ENCODE measurements at places on chromosomes 6 and 20.

- DNase-seq = no peak
Observed at GRCh38 chr6:68732423-68732822, 97.3 kb downstream of the ADGRB3 start.

DNA sequence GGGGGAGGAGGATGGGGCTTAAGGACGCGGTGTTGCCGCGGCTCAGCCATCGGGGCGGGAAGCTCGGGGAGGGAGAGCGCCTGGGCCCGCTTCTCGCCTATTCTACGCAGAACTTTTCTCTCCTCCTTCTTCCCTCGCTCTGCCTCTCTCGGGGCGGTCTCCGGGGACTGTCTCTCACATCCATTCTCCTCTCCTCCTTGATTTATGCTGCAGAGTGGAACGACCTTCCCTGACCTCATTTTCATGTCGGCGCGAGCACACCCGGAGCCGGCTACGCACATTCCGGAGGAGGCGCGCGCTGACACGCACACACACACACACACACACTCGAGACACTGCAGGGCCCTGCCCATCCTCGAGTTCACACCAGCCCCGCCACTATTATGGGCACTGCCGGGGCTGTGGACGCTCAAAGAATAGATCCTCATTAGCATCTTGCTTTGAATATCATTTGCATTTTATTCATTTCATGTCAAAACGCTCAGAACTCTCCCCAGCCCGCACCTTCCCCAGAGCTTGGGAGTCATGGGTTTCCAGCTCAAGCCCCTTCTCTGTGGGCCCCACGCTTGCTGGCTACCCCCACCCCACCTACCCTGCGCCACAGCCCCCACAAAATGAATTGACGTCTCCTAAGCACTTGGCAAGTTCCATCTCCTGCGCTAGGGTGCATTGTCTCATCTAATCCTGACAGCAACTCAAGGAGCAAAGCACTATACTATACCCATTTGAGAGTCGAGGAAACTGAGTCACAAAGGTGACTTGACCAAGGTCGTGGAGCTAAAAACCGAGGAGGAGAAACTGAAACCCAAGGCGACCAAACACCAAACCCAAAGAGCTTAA is 36.8 kb downstream of the NCR2 start:
- no peak for DNase-seq

- no peak for DNase-seq
Observed at GRCh38 chr6:158441716-158442215, 118.1 kb upstream of the TMEM181 start.

DNA sequence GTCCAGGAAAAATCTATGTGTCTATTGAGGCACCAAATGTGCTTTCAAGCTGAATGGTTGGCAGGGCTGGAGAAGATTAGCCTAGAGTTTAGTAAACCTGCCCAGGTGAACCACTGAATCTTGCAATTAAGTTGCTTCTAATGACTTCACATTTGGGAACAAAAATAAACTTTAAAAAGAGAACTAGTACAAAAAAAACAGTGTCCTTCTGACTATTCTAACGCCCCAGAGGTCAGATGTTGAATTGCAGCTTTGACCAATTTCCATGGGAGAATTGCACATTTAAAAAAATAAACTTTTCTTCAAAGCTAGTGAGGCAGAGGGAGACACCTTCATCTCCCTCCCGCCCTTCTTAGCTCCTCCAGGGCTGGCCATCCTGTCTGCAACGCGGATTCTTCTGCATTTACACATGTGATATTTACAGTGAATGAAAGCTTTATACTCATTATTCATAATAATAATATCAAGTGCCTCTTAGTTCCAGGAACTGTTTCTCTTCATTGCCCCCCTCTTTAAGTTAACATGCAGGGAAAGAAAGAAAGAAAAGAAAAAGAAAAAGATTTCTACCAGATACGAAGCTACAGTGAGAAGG is 270.2 kb downstream of the SMOC2 start:
- DNase-seq = peak; percentile 5

DNA sequence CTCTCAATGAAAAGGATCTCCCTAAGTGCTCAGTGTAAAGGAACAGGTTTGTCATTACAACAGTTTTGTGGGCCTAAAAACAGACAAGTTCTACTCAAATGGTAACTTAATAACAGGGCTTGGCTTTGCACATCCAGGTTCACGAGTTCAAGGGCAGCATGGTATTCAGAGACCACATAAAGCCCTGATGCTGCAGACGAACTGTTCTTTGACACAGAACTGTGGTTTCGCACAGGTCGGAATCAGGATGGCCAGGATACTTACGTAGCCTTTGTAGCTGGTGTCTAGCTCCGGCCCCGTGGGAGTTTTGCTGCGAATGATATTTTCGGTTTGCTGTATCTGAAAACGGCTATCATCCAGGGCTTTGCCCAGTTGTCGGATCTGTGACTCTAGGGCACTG is 335.9 kb downstream of the ESR1 start:
- no peak for DNase-seq

DNA sequence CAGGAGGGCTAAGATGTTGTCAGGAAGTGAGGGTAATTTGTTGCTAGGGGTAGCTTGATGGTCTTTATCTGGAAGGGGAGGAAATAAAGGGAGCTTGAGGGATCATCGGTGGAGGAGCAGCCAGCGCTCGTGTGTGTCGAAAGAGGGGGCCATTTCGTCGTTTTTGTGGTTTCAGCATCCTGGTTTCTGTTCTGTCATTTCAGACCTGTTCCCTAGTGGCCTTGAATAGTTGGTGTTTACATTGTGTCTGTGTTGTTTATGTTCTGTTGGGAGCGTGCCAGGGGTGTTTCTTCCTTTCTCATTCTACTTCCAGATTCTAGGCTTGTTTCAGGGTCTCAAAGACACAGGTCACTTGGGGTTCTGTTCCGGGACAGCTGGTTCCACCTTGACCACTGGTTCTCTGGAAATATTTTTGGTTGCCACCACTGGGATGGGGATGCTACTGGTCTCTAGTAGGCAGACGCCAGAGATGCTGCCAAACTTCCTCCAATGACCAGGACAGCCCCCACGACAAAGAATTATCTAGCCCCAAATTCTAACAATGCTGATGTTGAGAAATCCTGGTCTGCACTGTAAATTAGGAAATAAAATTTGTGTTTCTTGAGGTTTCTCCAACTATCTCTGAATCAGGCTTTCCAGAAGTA is 113.9 kb upstream of the NAA20 start:
- peak; percentile 32 for DNase-seq

- no peak for DNase-seq
Observed at GRCh38 chr6:170292407-170293158, 1.7 kb upstream of the DLL1 start.

GRCh38 chr6:76681781-76682180 is 609.3 kb upstream of the IMPG1 start:
- no peak for DNase-seq

GRCh38 chr6:55174211-55175026 is at the start of gene HCRTR2:
HCRTR2 (plus strand) TSS chr6:55174515; CDS start chr6:55174588, 73 bp downstream.
- DNase-seq = no peak

DNA sequence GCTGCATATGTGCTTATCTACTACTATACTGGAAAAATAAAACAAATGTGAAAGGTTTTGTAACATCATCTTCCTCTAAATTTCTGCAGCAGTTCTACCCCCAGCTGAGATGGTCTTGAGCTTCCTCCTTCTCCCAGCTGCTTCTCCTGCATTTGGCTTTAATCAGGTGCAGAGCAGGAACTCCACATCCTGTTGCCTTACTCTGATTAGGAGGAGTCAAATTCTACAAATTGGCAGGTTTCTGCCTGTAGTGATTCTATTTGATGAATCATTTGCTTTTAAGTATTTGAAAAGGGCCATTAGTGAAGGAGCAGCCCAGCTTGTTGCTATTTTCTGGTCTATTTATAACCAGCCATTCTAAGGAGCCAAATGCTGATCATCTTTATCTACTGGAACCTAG is 224.5 kb downstream of the GMDS start:
- no peak for DNase-seq

GRCh38 chr6:49565855-49566254 is 15.4 kb downstream of the C6orf141 start:
- peak; percentile 53 for DNase-seq

- no peak for DNase-seq
Observed at GRCh38 chr20:550611-551010, 7.0 kb upstream of the CSNK2A1 start.

DNA sequence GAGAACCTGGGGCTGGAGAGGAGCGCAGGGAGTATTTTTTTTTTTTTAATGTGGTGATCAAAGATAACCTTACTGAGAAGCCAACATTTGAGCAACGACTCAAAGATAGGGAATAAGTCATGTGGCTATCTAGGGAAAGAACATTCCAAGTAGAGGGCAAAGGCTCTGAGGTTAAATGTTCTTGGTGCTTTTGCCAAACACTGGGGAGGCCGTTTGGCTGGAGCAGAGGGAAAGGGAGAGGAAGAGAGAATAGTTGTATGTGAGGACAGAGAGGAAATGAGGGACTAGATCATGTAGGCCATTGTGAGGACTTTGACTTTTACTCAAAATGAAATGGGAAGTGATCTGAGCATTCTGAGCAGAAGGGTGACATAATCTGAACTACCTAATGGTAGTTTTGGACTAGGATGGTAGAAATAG is 27.8 kb downstream of the ACSS2 start:
- no peak for DNase-seq

GRCh38 chr20:54843865-54844264 is 368.5 kb downstream of the DOK5 start:
- no peak for DNase-seq

DNA sequence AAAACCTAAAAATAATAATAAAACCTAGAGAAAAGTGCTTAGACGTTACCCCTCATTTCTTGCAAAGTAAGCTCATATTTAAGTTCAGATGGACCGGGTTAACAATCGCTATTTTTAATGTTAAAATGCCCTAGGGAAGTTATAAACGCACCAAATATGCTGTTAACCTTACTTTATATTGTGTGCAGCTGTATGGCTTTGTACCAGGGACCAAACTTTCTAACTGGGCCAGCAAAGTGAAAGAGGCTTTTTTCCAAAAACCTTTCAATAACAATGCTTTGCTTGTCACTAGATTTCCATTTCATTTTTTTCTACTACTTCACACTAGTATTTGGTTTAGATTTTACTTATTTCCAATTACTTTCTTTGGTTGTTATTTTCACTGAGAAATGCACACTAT is 248.5 kb downstream of the FOXC1 start:
- peak; percentile 32 for DNase-seq

GRCh38 chr6:105907301-105907700 is 178.8 kb upstream of the PRDM1 start:
- no peak for DNase-seq

GRCh38 chr20:20635006-20635405 is 77.4 kb downstream of the RALGAPA2 start:
- no peak for DNase-seq

DNA sequence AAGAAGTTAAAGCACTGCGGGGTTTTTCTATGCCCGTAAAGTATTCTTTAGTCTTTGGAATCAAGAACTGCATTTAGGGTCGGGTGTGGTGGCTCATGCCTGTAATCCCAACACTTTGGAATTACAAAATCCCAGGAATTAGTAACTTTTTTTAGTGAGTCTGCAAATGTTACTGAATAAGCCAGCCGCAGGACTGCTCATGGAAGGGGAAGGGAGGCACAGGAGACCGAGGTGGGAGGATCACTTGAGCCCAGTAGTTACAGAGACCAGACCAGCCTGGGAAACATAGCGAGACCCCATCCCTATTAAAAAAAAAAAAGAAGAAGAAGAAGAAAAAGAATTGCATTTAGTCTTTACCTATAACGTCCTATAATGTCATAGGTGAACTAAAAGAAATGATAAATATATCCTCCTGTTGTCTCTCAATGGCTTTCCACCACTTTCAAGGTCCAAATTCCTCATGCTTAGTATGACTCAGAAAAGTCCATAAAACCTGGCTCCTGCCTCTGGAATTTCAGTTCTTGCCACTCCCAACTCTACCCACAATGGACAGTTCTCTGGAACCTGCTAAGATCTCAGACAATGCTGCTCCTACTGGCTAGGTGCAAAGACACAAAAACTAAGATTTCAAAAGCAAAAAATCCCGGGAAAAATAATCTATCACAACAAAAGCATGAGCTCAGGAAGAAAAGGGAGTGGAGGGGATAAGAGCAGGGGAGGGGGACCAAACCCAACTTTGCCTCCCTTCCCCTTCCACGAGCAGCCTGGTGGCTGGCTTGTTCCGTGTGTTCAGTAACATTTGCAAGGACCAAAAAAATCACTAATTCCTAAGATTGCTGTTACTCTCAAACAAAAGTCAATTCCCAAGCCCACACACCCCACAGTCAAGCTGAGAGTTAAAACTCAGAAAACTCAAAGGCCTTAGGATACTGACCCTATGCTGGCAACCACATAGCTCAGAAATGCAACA is 39.0 kb downstream of the B4GALT5 start:
- DNase-seq = no peak

DNA sequence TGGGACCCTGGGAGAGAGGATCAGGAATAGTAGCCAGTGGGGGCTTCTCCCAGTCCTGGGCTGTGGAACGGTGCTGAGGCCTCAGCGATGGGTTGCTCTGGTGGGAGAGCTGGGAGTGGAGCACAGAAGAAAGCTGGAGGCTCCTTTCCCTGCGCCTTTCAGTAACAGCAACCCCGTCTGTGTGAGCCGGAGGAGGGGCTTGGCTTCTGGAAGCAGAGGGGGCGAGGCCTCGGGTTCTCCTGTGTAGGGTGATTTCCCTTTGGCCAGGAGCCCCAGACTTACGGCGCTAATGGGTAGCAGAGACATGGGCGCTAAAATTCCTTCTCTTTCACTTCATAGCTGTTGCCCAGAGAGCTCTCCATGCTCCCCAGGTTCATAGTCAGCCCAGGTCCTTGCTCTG is 55.0 kb downstream of the DAAM2 start:
- DNase-seq = no peak

DNA sequence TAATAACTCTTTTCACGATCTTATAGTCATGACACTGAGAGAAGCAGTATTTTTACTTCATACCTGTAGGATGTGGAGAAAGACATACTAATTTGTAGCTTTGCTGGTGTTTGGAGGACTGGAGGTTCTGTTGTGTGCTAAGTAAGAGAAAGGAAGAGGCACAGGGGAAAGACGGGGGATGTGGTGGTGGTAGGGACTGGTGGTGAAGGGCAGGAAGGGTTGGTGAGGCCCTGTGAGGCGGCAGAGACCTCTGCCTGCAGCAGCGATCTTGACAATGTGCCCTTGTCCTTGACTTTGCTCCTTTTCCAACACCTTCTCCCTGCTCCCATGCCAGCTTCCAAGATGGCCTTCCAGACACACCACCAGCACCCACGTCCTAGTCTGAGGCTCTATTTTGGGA is 32.6 kb upstream of the MPC1 start:
- DNase-seq = no peak

GRCh38 chr6:41247288-41247865 is 19.2 kb downstream of the TREML4 start:
- no peak for DNase-seq

GRCh38 chr6:97068211-97068610 is 143.7 kb downstream of the KLHL32 start:
- peak; percentile 16 for DNase-seq

DNA sequence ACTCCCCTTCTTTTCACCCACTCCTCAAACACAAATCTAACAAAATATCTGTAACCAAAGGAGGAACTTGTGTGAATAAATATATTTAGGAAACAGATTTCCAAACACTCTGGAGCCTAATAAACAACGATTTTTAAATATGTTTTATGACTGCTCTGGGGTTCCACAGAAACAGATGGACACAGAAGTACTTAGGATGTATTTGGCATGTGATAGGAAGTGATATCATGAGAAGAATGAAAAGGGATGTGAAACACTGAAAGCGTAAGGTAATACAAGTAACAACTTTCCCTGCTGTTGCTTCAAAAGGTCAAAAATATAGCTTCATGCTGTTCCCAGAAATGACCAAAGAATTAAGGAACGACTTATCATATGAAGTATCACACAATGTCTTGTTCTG is 26.1 kb upstream of the ENPP1 start:
- DNase-seq = no peak

Measured in COLO829 (cell line).